ENCODE measurements at places on chromosomes 4 and X. TPM values are rescaled to one million over a fixed set of nuclear protein-coding genes. Genes with fewer than 3 reads are reported as not detected.
A peak's percentile ranks its signal among the peaks of the same experiment; 100 is the strongest.

GRCh38 chrX:43868791-43869190, 13.5 kb downstream of the MAOB start:
- no peaks in the 10 kb centered on the region for H3K27me3 ChIP-seq
- no peaks in the 10 kb centered on the region for H3K36me3 ChIP-seq
- no peak overlapping the region for H3K27ac ChIP-seq
- no peaks in the 10 kb centered on the region for H3K4me1 ChIP-seq

GRCh38 chr4:15653420-15653819, 1.7 kb downstream of the FBXL5 start:
- H3K27me3 ChIP-seq: no peaks in the 10 kb centered on the region
- H3K4me1 ChIP-seq: peaks cover 35% of the 10 kb centered on the region
- no peak for DNase-seq
- H3K4me3 ChIP-seq: peak overlapping the region; percentile 89

GRCh38 chr4:146370841-146371240, 150.9 kb downstream of the SLC10A7 start:
- H3K27ac ChIP-seq: no peak overlapping the region
- no peaks in the 10 kb centered on the region for H3K27me3 ChIP-seq
- no peak overlapping the region for H3K4me3 ChIP-seq
- H3K4me1 ChIP-seq: peaks cover 26% of the 10 kb centered on the region
- DNase-seq: no peak
- no peaks in the 10 kb centered on the region for H3K36me3 ChIP-seq

GRCh38 chr4:41384992-41385391, 128.3 kb downstream of the UCHL1 start:
- no peaks in the 10 kb centered on the region for H3K36me3 ChIP-seq
- peaks cover 5% of the 10 kb centered on the region for H3K4me1 ChIP-seq
- DNase-seq: peak; percentile 77
- H3K27me3 ChIP-seq: no peaks in the 10 kb centered on the region

GRCh38 chr4:42819863-42820514, 72.5 kb upstream of the GRXCR1 start:
- H3K27me3 ChIP-seq: no peaks in the 10 kb centered on the region
- no peak overlapping the region for H3K27ac ChIP-seq
- H3K36me3 ChIP-seq: no peaks in the 10 kb centered on the region
- no peak for DNase-seq

DNA sequence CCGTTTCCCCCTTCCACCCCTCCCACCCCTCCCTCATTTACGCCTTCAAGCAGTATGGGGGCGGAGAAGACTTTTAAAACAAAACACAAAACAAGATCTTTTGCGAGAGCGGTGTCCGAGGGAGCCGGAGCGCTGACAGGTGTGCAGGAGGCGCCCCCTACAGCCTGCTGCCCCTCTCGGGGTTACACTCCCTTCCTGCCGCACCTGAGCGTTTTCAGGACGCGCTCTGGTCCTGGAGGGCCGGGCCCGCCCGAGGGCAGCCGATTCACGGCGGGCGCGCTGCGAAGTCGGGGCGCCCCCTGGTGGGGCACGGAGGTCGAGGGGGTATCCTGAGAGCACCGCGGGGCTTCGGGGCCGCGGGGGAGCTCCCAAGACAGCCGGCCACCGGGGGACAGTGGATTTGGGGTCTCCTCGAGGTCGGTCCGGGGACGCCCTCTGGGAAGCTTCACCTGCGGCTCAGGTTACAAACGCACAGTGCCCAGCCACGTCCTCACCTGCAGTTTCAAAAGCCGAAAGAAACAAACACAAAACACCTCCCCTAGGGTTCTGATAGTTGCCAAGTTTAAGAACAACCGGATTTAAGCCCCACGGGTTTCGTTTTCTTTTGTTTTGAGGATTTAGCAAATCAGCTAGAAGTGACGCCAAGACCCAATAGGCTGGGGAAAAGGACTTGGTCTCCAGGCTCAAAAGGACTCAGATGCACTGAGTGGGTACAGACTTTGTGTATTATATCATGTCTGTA, 8.0 kb upstream of the NEUROG2 start:
- peak; percentile 65 for DNase-seq
- H3K27me3 ChIP-seq: peaks cover 8% of the 10 kb centered on the region
- H3K36me3 ChIP-seq: no peaks in the 10 kb centered on the region
- H3K4me1 ChIP-seq: no peaks in the 10 kb centered on the region

DNA sequence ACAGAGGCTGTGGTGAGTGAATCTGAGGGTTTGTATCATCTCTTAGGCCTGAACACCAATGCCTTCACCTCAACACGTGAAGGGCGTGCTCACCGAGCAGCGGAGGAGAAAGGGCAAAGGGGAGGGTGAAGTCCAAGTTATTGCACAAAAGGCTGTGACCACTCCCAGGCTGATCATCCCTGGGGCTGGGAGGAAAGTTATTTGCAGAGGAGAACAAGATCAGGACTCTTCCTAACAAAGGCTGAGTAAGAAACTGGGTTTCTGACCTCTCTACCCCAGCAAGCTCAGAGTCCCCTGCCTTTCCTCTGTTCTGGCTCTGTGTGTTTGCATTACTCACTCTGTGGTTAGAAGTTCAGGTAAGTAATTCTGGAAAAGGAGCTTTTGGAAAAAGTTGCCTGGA, 366.3 kb upstream of the CXorf51A start:
- H3K36me3 ChIP-seq: no peaks in the 10 kb centered on the region
- no peaks in the 10 kb centered on the region for H3K27me3 ChIP-seq
- no peak overlapping the region for H3K27ac ChIP-seq
- H3K4me3 ChIP-seq: no peak overlapping the region
- H3K4me1 ChIP-seq: no peaks in the 10 kb centered on the region

DNA sequence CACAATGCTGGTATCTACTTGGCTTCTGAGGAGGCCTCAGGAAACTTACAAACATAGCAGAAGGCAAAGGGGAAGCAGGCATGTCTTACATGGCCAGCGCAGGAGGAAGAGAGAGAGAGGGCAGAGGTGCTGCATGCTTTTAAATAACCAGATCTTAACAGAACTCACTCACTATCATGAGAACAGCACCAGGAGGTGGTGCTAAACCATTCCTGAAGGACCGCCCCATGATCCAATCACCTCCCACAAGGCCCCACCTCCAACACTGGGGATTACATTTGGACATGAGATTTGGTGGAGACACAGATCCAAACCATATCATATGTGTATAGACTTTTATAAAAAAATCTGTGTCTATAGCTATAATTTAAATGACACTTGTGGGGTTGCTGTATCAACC, 48.6 kb upstream of the ERVMER34-1 start:
- no peaks in the 10 kb centered on the region for H3K4me1 ChIP-seq
- H3K36me3 ChIP-seq: no peaks in the 10 kb centered on the region
- H3K27ac ChIP-seq: no peak overlapping the region
- H3K4me3 ChIP-seq: no peak overlapping the region

Gene PAQR3
- 76.6 TPM for total RNA-seq

Gene S100P
- total RNA-seq: 2.1 TPM
